Right hindlimb (tissue), 1 donor: ENCODE measurements at places on chromosomes 11 and 22.

- no peak for DNase-seq
These were observed 1083.1 kb downstream of the LRRC4C start for GRCh38 chr11:40376331-40376730.

DNA sequence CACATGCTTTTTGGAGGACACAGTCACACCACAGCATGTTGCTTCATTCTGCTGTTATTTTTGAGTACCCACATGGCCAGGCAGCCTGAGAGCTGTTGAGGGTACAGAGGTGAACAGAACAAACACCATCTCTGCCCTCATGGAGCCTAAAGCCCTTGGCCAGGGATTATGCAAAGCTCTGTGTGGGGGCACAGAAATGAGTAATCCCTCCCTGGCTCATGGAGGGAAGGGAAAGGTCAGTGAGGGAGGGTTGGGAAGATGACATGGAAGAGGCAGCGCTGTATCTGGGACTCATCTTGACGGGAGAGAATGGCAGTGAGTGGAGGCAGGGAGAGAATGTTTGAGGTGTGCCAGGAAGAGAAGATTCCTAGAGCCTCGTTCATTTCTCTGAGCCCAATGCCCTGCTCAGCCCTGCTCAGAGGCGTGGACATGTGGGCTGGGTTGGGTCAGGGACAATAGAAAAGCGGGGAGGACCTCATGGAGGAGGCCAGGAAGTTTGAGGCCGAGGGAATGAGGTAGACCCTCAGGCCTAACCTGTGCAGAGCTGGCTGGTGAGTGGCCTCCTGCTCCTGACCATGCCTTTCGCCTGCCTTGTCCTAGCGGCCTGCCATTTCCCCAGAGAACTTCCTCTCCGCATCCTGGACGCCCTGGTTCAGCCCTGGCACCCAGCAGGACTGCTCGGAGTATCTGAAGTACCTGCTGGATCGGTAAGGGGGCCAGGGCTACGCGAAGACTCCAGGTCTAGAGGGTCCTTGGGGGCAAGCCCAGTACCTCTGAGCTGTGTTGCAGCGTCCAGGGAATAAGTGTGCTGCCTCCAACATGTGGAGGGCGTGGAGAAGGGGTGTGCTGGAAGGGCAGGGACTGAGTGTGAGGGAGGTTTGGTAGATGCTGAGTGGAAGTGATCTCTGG lies 19.8 kb downstream of the USP35 start:
- DNase-seq = no peak

GRCh38 chr11:30509364-30509763 lies 76.8 kb downstream of the MPPED2 start:
- no peak for DNase-seq

GRCh38 chr11:129790106-129790505 lies 25.5 kb upstream of the TMEM45B start:
- DNase-seq = no peak

GRCh38 chr11:120398132-120398531 lies 61.9 kb downstream of the ARHGEF12 start:
- no peak for DNase-seq

- no peak for DNase-seq
These were observed 103.0 kb upstream of the CD44 start for GRCh38 chr11:35035894-35036408.

DNA sequence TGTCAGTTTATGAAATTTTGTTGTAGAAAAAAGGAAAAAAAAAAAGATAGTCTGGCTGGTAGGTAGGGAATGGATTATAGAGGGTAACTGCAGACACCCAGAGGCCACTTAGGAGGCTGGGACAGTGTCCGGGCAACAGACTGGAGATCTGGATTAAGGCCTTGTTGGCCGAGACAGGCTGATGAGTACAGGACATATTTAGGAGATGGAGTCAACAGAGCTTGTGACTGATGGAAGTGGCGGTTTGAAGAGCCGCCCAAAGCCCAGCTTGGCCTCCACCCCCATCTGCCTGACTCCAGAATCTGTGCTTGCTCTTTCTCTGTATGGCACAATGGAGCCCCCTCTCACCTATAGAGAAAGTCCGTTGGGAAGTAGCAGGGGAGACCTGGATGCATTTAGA lies 7.6 kb downstream of the PLEKHB1 start:
- no peak for DNase-seq

- peak; percentile 33 for DNase-seq
These were observed 105.3 kb upstream of the E2F8 start for GRCh38 chr11:19345848-19346681.

DNA sequence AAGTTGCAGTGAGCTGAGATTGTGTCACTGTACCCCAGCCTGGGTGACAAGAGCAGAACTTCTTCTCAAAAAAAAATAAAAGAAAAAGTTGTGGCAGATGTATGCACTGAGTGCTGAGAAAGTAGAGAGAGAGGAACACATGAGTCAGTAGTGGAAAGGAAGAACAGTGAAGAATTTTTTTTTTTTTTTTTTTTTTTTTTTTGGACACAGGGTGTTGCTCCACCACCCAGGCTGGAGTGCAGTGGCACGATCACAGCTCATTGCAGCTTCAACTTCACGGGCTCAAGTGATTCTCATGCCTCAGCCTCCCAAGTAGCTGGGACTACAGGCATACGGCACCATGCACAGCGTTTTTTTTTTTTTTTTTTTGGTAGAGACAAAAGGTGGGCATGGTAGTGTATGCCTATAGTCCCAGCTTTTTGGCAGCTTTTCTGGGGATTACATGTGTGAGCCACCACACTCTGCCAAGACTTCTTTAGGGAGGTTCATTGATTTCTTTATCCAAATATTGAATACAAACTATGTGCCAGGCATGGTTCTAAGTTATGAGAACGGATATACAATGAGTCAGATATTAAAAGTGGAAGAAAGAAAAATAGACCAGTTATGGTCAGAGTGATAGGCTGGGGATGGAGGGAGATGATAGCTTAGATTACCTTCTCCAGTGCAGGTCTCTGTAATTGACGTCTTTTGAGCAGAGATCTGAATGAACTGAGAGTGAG lies 62.0 kb downstream of the YAP1 start:
- no peak for DNase-seq

DNA sequence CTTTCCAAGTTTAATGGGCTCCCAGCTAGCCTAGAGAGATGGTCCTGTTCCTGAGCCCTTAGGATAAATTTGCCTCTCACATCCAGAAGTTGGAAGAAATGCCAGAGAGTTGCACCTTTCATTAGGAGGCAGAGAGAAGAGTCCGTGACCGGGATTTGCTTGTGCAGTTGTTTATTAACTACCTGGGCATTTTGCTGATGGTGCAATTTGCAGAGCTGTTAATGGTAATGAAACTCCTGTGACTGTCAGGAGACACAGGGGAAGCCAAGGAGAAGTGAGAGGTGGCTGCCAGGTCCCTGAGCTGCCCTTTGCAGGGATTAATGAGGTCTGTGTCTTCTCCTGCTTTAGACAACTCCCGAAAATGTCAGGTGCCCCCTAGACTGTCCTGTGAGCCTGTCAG lies 69.1 kb upstream of the B3GAT1 start:
- no peak for DNase-seq

DNA sequence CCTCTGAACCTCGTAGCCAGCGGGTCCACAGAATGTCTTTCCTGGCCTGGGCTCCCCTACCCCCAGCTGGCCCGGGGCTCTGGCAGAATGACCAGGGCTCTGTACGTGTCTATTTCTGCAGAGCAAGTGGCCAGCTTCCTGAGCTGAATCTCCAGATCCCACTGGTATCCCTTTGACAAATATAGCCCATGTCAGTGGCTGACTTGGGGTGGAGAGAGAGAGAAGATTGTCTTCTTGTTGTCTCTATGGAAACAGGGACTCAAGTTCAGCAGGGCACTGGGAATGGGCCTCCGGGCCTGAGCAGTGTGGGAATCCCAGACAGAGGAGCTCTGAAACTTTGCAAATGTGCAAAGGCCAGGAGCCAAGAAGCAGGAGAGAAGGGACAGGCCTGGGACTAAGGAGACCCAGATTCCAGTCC lies 33.9 kb downstream of the ANO1 start:
- DNase-seq = peak; percentile 53

- DNase-seq = no peak
These were observed 368.5 kb downstream of the MN1 start for GRCh38 chr22:27433099-27433498.

GRCh38 chr11:8066036-8066910 lies 14.7 kb upstream of the TUB start:
- no peak for DNase-seq

DNA sequence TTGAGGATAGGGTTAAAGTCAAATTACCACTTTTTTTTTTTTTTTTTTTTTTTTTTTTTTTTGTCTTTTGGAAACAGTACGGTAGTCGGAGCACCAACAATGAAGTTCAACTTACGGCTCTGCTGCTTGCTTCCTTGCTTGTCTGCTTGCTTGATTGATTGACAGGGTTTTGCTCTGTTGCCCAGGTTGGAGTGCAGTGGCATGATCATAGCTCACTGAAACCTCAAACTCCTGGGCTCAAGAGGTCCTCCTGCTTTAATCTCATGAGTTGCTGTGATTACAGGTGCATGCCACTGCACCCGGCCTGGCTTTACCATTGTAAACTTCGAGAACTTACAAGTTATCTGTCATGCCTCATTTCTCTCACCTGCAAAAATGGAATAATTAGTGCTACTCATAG lies 5.8 kb downstream of the SGSM3 start:
- DNase-seq = no peak

DNA sequence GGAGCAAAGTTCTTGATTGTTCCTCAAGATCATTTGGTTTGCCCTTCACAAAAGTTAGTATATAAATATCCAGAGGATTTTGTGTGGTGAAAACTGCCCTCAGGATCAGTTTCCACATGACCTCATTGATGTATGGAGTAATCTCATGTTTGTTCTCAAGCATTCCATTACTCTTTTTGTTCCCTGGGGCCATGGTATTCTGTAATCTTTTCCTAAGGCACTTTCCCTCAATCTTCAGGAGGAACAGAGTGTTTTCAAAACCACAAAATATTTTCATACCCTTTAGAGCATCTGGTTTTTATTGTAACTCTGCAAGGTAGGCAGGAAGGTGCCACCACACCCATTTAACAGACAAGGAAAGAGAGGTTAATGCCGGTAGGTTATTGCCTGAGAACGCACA lies 99.6 kb downstream of the FAM181B start:
- DNase-seq = no peak

DNA sequence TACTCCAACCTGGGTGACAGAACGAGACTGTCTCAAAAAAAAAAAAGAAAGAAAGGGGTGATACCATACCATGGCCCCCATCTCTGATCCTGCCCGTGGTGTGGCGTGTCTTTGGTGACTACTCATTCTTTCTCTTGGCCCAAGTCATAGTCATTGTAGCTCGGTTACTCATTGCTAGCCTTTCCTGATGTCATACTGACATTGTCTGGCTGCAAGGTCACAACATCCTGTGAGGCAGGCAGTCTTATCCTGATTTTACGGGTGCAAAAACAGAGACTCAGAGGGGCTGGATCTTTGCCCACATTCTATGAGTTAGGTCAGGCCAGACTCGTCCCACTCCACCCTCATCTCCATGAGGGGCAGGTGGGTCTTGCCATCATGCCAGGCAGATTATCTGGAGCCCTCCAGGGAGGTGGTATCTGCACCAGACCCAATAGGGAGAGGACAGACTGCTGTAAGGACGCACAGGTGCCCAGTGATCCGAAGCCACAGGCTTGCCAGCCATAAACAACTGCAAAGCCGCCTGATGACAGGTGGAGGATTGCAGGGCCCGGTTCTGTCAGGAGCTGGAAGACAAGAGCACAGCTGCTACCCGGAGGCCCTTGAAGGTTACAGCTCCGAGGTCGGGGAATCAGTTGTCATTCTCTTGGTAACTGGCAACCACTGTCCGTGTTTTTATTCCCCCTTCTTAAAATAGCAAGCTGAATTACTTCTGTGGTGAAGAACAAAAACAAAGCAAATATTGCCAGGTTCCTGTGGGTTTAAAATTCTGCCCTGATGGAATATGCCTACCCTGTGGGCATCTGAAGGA lies 13.8 kb downstream of the TOM1 start:
- peak; percentile 84 for DNase-seq

DNA sequence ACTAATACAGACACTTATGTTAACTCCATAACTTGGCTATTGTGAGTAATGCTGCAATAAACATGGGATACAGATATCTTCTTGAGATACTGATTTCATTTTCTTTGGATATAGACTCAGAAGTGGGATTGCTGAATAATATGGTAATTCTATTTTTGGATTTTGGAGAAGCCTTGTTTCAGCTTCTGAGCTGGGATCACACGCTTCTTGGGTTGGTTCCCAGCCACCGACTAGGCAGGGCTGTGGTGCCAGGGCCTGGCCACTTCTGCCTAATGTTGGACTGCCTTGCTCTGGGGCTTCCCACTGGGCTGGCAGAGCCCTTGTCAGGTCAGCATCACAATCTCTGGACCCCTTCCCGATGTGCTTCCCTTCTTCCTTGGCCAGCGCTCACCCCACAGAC lies 14.0 kb upstream of the MCHR1 start:
- DNase-seq = peak; percentile 77

DNA sequence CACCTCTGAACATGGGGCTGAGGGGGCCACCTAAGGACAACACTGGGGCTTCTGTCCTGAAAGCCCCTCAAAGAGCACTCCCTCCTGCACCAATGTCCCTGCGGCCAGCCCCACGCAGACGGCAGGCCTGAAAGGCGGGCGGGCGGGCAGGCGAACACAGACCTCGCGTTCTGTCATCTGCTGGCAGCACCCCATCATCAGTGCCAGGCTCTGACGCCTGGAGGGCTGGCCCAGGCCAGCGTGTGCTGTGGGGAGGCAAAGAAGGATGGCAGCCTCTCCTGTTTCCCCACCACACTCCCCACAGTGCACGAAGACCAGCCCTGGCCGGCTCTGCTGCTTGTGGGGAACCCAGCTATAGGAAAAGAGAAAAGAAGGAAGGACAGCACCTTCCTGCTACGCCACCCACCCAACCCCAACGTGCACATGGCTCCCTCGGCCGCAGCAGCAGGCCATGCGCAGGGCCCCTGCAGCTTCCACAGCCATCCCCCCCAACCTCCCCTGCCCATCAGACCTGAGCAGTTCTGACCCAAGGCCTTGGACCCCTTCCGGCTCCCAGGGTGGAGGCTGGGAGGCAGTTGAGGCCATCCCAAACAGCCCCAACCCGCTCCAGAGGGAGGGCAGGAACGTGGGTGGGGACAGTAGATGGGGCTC lies 3.5 kb downstream of the SBF1 start:
- DNase-seq = no peak

- DNase-seq = no peak
These were observed 2.2 kb downstream of the UBXN1 start for GRCh38 chr11:62676698-62677097.

- no peak for DNase-seq
These were observed 3.2 kb downstream of the NCF4 start for GRCh38 chr22:36863979-36864378.
